ENCODE measurements at places on chromosomes 12 and 14. TPM values are rescaled to one million over a fixed set of nuclear protein-coding genes. Genes with fewer than 3 reads are reported as not detected.

The P2RX2 gene
- not detected for total RNA-seq

The TMTC2 gene
- total RNA-seq, result 15.7 TPM

The KRT72 gene
- total RNA-seq, result not detected

The CREBL2 gene
- 18.3 TPM for total RNA-seq

The SRRM4 gene
- under 0.01 TPM for total RNA-seq

The PCED1B gene
- total RNA-seq, result 1.0 TPM

The SYNE3 gene
- total RNA-seq, result 21.4 TPM

The ACSM4 gene
- total RNA-seq, result not detected

The SDR9C7 gene
- not detected for total RNA-seq

The ACTR6 gene
- 9.4 TPM for total RNA-seq

The TGM1 gene
- 0.52 TPM for total RNA-seq

The MMP19 gene
- 2.6 TPM for total RNA-seq

The SLC25A47 gene
- total RNA-seq, result 0.52 TPM

The SLC8A3 gene
- 13.0 TPM for total RNA-seq

The TESPA1 gene
- total RNA-seq, result 0.52 TPM

The TSPAN8 gene
- 3.7 TPM for total RNA-seq

The NCOR2 gene
- 32.9 TPM for total RNA-seq

The KIF5A gene
- total RNA-seq, result under 0.01 TPM

The AQP2 gene
- total RNA-seq, result not detected

The OAS2 gene
- total RNA-seq, result 6.8 TPM

The VCPKMT gene
- 2.1 TPM for total RNA-seq

The VDR gene
- total RNA-seq, result 0.52 TPM

The CEP290 gene
- total RNA-seq, result 12.0 TPM

The SLCO1B1 gene
- not detected for total RNA-seq

The PTPN6 gene
- total RNA-seq, result 7.8 TPM

The TSPAN19 gene
- total RNA-seq, result not detected

The SLC6A15 gene
- total RNA-seq, result 0.52 TPM

The HHIPL1 gene
- 2.6 TPM for total RNA-seq

The TOMM20L gene
- total RNA-seq, result not detected

The NPAS3 gene
- total RNA-seq, result 9.9 TPM

The ZFYVE1 gene
- total RNA-seq, result 11.5 TPM

The KRT75 gene
- not detected for total RNA-seq

The GYS2 gene
- total RNA-seq, result not detected

The AICDA gene
- not detected for total RNA-seq

The TBC1D30 gene
- total RNA-seq, result 0.52 TPM

The PLEKHH1 gene
- 1.6 TPM for total RNA-seq

The ARHGEF25 gene
- total RNA-seq, result 23.0 TPM

The CHST11 gene
- total RNA-seq, result 2.1 TPM

The GALNT9 gene
- total RNA-seq, result 0.52 TPM

The MANSC4 gene
- not detected for total RNA-seq

The KRT86 gene
- 0.52 TPM for total RNA-seq

The CD69 gene
- total RNA-seq, result 8.4 TPM

The ZBTB42 gene
- total RNA-seq, result 3.7 TPM

The LYZ gene
- 34.4 TPM for total RNA-seq

The ARHGDIB gene
- 17.2 TPM for total RNA-seq
